ENCODE measurements at places on chromosomes 6 and 20. TPM values are rescaled to one million over a fixed set of nuclear protein-coding genes. Genes with fewer than 3 reads are reported as not detected.

DNA sequence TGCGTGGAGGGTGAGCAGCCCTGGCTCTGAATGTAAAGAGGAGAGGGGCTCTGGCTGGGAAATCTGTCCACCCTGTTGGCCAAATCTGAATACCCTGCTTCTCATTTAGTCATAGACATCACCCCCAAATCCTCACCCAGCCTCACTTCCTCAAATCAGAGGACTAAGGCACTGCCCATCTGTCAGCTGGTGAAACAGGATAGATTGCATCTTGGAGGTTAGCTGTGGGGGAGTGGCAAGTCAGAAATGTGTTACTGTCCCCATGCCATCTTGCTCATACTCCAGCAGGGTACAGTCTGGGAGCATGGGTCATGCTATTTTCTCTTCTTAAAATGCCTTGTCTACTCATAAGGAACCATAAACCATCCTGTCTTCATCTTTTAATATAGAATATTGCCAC lies 9.5 kb upstream of the DTNBP1 start:
- no peaks in the 10 kb centered on the region for H3K36me3 ChIP-seq
- no peak overlapping the region for H3K4me3 ChIP-seq
- DNase-seq: no peak
- peaks cover 26% of the 10 kb centered on the region for H3K27me3 ChIP-seq
- H3K4me1 ChIP-seq: no peaks in the 10 kb centered on the region

RNF144B gene
- 3.5 TPM for total RNA-seq

DNA sequence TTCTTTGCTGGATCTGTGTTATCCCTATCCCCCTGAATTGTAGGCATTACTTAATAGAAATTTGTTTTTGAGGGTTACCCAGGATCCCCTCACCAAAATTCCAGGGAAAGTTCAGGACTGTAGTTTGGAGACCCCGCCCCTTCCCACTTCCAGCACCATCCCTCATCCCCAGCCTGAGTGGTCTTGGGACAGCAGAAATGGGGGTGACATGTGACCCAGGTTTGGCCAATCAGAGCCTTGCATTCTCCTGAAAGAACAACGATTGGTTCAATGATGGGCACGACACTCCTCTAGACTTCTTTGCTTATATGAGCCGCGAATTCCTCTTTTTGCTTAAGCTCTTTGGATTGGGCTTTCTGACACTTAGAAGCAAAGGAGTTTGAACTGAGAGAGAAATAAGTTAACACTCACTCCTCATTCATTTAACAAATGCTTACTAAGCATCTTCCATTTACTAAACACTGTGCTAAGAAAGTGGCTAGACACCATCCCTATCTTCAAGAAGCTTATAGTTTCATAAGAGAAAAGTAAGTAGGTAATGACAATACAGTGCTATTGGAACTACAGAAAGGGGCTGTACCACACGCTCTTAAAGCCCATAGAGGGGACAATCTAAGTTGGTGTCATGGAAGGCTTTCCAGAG lies 24.9 kb upstream of the PAQR8 start:
- DNase-seq: no peak
- no peaks in the 10 kb centered on the region for H3K4me1 ChIP-seq
- no peak overlapping the region for H3K4me3 ChIP-seq
- H3K27ac ChIP-seq: no peak overlapping the region
- no peaks in the 10 kb centered on the region for H3K27me3 ChIP-seq
- no peaks in the 10 kb centered on the region for H3K36me3 ChIP-seq

WFDC10A gene
- not detected for total RNA-seq

TP53TG5 gene
- total RNA-seq: not detected

GRCh38 chr20:38859070-38859690 lies 53.7 kb downstream of the PPP1R16B start:
- no peak overlapping the region for H3K4me3 ChIP-seq
- H3K36me3 ChIP-seq: no peaks in the 10 kb centered on the region
- H3K27me3 ChIP-seq: peaks cover 6% of the 10 kb centered on the region
- H3K27ac ChIP-seq: no peak overlapping the region

PSORS1C1 gene
- total RNA-seq: 0.22 TPM

DNA sequence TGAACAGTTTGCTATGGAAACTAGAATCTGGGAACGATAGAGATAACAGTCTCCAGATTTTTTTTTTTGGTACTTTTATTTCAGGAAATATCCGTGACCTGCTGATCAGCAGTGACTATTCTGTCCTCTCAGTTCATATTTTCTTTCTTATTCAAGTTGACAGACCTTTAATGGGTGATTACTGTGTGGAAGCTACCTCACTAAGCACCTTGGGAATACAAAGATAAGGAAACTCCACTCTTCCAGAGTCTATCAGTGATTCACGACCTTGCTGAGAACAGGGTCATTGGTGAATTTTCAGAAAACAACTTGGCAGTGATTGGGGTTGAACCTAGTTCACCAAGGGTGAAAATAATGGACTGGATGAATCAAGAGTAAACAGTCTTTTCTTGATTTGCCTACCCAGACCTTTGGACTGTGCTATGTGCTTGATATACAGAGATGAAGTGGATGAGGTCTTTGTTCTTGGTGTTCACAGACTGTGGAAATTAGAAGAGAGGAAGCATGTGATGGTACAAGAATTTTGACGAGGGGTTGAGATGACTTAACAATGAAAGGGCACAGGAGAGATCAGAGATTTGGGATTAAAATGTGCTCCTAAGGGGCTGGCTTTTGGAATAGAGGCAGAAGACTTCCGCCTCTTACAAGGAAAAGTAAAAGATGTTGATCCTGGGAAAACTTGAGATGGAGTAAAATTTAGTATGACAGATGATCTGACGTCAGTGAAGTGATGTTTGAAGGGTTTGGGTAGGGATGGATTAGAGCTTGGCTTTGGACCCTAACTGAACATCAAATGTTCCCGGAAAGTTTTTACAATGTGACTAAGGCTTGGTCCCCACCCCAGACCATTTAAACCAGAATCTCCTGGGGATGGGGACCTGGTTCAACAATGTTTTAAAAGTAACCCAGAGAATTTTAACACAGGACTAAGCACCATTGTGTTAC lies 1.2 kb downstream of the KAT14 start:
- DNase-seq: peak; percentile 7
- H3K36me3 ChIP-seq: 0 out of 2 replicates have a peak, but pooled peaks cover 8% of the 10 kb centered on the region
- peak overlapping the region; percentile 95 for H3K4me3 ChIP-seq
- H3K27ac ChIP-seq: no peak overlapping the region
- no peaks in the 10 kb centered on the region for H3K27me3 ChIP-seq

- H3K27me3 ChIP-seq: no peaks in the 10 kb centered on the region
- H3K4me1 ChIP-seq: no peaks in the 10 kb centered on the region
- H3K36me3 ChIP-seq: no peaks in the 10 kb centered on the region
- no peak overlapping the region for H3K27ac ChIP-seq
- H3K4me3 ChIP-seq: no peak overlapping the region
- no peak for DNase-seq
Measured at GRCh38 chr6:95599706-95600105, 22.4 kb downstream of the MANEA start.

- DNase-seq: peak; percentile 66
- no peaks in the 10 kb centered on the region for H3K36me3 ChIP-seq
- H3K27me3 ChIP-seq: no peaks in the 10 kb centered on the region
- H3K4me3 ChIP-seq: no peak overlapping the region
- no peak overlapping the region for H3K27ac ChIP-seq
Measured at GRCh38 chr6:25889877-25890853, 16.1 kb upstream of the SLC17A3 start.

GPR6 gene
- total RNA-seq: not detected

All from GM23248 (cell line).